Trophoblast cell (in vitro differentiated cells and primary cell): ENCODE measurements at places on chromosomes 4 and X.

- DNase-seq = peak; percentile 47
Measured at GRCh38 chrX:153924149-153924861, 1.8 kb downstream of the ARHGAP4 start.

DNA sequence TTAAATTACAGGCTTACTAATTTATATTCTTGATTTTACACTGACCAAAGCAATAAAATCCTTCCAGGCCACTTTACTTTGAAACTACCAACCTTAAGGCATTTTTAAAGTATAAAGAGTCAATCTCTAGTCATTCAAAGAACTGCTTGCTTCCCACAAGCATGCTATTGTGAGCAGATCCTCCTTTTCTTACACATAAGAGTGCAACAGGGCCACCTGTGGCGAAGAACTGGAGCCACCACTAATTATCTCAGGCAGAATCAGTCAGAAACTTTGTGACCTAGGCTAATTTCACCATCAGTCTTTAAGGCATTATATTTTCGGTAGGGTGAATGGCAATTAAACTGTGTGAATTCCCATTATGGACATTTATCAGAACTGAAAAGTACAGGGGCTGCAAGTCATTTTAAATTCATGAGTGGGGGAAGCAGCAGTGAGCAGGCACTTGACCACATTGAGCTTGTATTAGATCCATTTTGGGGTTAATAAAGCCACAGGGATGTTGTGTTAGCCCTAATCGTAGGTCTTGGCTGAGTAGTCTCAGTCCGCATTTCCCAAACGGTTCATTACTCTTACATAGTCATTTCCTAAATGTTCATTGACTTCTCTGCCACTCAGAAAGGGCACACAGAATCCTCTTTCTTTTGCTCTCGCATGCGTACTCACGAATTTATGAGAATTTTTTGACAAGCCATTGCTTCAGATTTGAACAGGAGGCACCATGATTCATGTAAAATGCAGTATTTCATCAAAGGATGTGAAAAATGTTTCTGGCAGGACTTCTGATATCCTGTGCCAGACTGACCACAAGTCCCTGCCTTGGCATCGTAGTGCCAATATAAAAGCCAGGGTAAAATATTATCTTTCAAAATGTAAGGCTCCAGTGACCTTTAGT, 39.8 kb downstream of the NPY2R start:
- DNase-seq = no peak

DNA sequence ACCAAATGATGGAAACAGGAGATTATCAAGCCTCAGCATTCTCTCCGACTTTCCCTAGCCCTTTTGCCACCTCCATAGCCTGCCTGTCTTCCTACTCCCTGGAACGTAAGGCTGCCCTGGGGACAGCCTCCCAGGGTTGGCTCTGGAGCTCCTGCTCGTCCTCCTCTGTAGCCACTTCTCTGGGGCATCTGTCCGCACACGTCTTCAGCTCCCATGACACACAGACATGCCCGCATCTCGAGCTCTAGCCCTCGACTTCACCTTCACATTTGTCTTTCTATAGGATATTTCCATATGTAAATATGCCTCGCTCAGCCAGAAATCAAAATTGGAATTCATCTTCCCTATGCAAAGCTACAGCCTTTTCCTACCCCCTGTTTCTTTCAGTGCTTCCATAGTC, 67.7 kb downstream of the TSC22D3 start:
- peak; percentile 60 for DNase-seq

DNA sequence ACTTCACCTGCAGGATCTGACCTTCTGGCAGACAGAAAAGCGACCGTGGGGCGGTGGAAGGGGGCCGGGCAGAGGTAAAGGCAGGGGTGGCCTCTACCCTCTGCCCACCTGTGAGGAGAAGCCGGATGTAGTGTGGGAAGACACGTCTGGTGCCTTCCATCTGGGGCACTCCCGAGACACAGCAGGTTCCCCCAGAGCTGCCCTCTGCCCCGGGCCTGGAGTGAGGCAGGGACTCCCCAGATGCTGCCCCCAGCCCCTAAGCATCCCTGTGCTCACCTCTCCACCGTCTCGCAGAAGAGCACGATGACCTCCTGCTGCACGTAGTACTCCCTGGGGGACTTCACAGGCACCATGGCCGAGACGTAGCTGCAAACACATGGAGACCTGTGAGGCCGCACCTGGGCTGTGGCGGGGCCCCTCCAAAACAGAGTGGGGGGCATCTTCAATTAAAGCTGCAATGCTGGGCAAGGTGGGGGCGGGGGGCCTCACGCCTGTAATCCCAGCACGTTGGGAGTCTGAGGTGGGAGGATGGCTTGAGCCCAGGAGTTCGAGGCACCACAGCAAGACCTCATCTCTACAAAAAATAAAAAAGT, 75.3 kb upstream of the MXD4 start:
- no peak for DNase-seq

- no peak for DNase-seq
Measured at GRCh38 chr4:40212674-40213527, 16.1 kb downstream of the RHOH start.

DNA sequence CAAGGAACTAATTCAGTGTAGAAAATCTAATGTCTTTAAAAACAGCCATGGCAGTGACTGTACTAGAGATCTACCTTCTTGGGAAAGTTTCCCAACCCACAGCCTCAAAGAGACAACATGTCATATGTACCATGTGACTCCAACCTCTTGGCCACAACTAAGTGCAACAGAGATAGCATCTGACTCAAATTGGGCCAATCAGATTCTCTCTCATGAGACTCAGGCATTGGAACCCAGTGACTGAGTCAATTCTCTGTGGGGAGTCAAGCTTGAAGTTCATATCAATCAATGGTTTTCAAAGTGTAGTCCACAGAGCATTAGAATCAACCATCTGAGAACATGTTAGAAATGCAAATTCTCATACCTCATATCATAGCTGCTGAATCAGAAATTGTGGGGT, 123.3 kb downstream of the MBNL3 start:
- DNase-seq = no peak

DNA sequence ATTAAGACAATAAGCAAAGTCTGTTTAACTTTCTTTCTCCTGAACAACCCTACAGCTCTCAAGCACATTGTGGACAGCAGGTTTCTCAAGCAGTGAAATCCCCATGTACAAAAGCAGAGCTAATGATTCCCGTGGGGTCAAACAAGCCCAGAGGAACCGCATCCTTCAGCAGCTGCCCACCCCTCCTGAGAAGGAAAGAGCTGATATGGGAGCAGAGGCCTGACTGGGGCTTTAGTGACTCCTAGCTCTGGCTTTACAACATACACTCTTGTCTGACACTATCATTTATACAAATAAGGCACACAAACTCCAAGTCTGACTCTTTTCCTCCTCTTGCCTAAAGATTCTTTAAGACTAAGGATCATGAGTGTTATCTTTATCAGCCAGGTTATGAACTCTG, 32.8 kb downstream of the HDAC8 start:
- no peak for DNase-seq

DNA sequence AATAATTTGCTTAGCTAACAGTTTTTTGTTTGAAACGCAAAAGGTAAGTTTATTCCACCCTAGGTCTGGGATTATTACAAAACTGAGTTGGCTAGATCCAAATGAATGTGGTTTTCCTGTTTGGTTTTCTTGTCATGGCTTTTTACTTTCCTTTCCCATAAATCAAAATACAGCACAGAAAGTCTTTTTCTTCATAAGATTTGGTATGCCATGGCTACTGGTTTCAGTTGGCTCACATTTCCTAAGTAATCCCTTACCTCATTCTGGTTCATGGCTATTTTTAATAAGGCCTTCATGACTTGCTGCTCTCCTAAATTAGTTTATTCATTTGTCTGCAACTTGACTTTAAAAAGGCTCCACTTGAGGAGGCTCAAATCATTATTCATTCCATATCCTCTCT, 12.9 kb upstream of the PAK3 start:
- DNase-seq = no peak

DNA sequence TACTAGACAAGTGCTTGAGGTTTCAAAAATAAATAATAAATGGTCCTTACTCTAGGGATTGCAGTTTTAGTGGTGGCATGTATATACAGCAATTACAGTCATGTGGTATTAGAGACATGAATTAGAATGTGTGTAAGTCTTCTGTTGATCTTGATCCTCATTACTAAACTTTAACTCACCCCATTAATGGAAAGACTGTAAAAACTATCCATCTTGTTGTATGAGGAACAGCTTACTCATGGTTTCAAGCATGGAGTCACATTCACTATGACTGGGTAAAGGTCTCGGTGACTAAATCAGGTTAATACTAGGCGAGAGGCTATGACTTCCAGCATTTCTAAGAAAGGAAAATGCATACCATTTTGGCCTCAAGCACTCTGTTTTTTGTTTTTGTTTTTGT, 107.0 kb upstream of the HPGD start:
- peak; percentile 64 for DNase-seq

- no peak for DNase-seq
Measured at GRCh38 chr4:87707279-87707918, 57.3 kb downstream of the DMP1 start.

DNA sequence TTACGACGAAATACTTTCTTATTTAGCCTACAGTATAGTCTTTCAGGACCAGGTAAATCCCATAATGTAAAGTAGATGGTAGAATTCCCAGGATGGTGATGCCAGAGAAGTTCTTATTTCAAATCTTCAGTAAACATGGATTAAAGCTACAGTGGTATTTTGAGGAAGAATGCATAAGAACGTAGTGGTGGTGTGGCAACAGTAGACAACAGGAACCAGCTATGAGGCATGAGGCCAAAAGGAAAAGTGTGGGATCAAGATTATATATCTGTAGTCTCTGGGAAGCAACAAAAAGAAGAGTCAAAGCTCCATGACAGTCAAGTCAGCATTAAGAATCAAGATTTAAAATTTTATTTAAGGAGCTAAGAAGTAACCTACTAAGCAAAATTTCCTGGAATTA, 60.2 kb downstream of the METTL14 start:
- no peak for DNase-seq
